ENCODE measurements at places on chromosomes 2 and 18. TPM values are rescaled to one million over a fixed set of nuclear protein-coding genes. Genes with fewer than 3 reads are reported as not detected.

Gene ANKRD12
- 57.5 TPM for total RNA-seq

Gene ALK
- not detected for total RNA-seq

Gene GAREM1
- not detected for total RNA-seq

Gene LAMA1
- total RNA-seq: not detected

DNA sequence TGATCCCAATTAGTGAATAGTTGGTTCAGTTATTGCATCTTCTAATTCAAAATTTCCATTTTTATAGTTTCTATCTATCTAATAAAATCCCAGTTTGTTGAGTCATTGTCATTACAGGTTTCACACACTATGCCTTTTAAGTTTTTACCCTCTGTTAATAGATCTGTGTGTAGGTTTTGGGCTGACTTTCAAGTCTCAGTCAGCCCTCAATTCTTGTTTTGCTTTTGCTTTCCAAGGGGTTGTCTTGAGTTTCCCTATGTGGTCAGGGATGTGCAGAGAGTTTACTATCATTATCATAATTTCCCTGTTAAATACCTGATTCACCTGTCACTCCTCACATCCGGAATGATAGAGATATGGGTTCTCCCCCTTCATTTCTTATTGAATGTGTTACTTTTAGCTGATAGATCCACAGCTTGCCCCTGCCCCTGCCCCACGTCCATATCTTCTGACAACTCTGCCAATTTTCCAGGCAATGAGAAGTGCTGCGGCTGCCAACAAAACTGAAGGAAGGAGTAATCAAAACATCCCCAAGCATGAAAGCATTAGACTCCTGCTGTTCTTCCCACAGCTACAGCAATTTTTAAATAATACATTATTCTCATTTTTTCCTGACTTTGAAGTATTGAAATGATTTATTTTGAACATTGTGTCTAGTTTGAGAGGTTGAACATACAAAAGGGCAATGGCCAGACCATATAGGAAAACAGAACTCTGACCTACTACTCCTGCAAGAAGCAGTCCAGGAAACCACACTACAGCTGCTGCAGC lies 1064.8 kb downstream of the SUCLG1 start:
- H3K27ac ChIP-seq: no peak overlapping the region
- no peak overlapping the region for H3K4me3 ChIP-seq
- H3K27me3 ChIP-seq: no peaks in the 10 kb centered on the region
- H3K4me1 ChIP-seq: no peaks in the 10 kb centered on the region

GRCh38 chr2:168371273-168372019 lies 84.6 kb upstream of the CERS6 start:
- DNase-seq: no peak
- H3K27ac ChIP-seq: no peak overlapping the region
- no peaks in the 10 kb centered on the region for H3K36me3 ChIP-seq

DNA sequence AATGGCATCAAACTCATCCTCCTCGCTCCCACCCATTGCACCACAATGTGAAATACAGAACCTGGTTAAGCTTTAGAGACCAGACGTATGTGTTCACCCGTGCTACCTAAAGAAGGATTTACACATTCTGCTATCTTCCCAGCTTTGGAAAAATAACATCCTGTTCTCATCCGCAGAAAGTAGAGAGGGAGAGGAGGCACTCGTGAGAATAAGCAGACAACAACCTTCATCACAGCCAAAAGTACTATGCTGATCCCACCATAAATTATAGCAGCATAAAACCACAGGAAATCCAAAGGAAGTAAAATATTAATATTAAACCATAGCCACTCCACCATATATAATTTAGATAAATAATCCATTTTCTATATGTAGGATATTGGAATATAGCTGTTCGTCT lies 111.7 kb upstream of the NRP2 start:
- no peak overlapping the region for H3K4me3 ChIP-seq
- H3K27ac ChIP-seq: no peak overlapping the region
- H3K36me3 ChIP-seq: no peaks in the 10 kb centered on the region
- no peaks in the 10 kb centered on the region for H3K4me1 ChIP-seq
- no peaks in the 10 kb centered on the region for H3K27me3 ChIP-seq

DNA sequence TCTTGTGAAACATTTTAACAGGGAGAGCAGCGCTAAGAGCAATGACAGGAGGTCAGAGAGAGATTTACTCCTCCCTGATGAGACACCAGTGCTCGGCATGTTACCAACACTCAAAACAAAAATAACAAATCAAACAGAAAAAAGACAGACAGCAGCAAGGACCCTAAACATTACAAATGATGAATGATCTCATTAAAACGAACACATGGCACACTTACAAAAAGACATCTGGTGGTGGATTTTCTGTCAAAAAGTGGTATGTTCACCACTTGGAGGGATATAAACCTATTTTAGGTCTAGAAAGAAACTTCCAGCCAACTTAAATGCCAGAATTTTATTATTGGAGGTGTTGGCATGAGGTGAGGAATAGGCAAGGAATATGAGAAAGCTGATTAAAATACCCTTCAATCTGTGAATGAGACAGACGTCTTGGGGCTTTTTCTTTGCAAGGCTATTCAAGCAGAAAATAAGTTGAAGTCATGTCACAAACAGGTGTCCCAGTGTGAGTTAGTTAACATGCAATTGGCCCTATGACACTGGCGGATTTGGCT lies 112.8 kb downstream of the PRELID3A start:
- no peak overlapping the region for H3K27ac ChIP-seq
- no peak for DNase-seq
- no peaks in the 10 kb centered on the region for H3K27me3 ChIP-seq

GRCh38 chr2:180146541-180146940 lies 139.4 kb upstream of the CWC22 start:
- no peaks in the 10 kb centered on the region for H3K4me1 ChIP-seq
- no peak for DNase-seq
- H3K27ac ChIP-seq: no peak overlapping the region
- H3K27me3 ChIP-seq: peaks cover 4% of the 10 kb centered on the region

GRCh38 chr2:61368687-61369665 lies 101.9 kb downstream of the USP34 start:
- no peaks in the 10 kb centered on the region for H3K27me3 ChIP-seq
- peaks cover 32% of the 10 kb centered on the region for H3K4me1 ChIP-seq
- peaks cover 42% of the 10 kb centered on the region for H3K36me3 ChIP-seq
- H3K4me3 ChIP-seq: no peak overlapping the region

DNA sequence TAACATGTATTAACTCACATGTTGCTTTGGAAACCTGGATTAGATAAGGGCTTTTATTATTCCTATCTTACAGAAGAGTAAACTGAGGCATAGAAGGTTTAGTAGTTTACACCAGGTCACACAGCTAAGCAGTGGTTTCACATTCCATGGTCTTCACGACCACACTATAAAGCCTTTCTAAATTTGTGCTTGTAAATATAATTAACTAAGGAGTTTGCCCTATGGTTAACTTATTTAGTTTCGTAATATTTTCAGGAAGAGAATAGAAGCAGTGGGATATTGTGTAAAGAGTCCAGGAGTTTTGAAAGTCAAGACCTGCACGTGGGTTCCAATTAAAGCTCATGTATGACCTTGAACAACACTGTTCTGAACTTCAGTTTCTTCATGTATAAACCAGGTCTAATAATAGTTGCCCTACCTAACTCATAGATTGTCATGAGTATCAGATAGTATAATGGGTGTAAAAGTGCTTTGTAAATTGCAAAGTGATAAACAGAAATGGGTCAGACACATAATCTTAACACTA lies 19.5 kb upstream of the SOS1 start:
- no peak overlapping the region for H3K4me3 ChIP-seq
- H3K36me3 ChIP-seq: no peaks in the 10 kb centered on the region
- peaks cover 36% of the 10 kb centered on the region for H3K4me1 ChIP-seq

GRCh38 chr2:206556357-206556949 lies 85.8 kb upstream of the FAM237A start:
- H3K27me3 ChIP-seq: no peaks in the 10 kb centered on the region
- H3K4me3 ChIP-seq: no peak overlapping the region
- H3K36me3 ChIP-seq: no peaks in the 10 kb centered on the region
- no peak overlapping the region for H3K27ac ChIP-seq

- no peak overlapping the region for H3K27ac ChIP-seq
- peaks cover 15% of the 10 kb centered on the region for H3K4me1 ChIP-seq
- no peak overlapping the region for H3K4me3 ChIP-seq
- no peak for DNase-seq
- no peaks in the 10 kb centered on the region for H3K36me3 ChIP-seq
Measured at GRCh38 chr2:9690252-9690651, 59.5 kb upstream of the YWHAQ start.

- no peak for DNase-seq
- H3K36me3 ChIP-seq: no peaks in the 10 kb centered on the region
- no peaks in the 10 kb centered on the region for H3K4me1 ChIP-seq
Measured at GRCh38 chr2:209413311-209414014, 10.4 kb upstream of the MAP2 start.

DNA sequence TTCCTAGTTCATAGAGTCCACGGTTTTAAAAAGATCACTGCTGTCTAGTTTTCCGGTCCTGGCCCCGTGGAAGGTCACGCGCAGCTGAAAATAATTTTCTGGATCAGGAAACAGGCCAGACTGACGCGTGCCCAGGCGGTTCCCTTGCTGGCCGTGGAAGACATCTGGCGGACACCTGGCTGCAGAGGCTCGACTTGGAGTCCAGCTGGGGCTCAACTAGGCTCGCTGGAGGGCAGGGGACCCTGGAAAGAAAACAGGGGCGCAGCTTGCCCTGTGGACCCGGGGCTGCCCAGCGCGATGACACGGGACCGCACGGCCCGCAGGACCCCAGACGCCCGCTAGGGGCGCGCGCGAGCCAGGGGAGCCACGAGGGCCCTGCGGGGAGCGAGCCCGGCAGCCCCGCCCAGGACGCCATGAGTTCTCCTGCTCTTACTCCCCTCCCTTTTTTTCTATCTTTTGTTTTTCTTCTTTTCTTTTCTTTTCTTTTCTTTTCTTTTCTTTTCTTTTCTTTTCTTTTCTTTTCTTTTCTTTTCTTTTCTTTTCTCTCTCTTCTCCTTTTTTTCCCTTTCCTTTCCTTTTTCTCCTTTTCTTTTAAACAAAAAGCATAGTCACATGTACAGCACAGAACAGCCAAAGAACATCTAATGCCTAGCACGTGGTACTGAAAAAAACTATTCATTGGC lies 43.2 kb upstream of the UBE2F start:
- H3K27ac ChIP-seq: no peak overlapping the region
- peak; percentile 89 for DNase-seq
- H3K36me3 ChIP-seq: no peaks in the 10 kb centered on the region
- H3K4me1 ChIP-seq: peaks cover 20% of the 10 kb centered on the region

DNA sequence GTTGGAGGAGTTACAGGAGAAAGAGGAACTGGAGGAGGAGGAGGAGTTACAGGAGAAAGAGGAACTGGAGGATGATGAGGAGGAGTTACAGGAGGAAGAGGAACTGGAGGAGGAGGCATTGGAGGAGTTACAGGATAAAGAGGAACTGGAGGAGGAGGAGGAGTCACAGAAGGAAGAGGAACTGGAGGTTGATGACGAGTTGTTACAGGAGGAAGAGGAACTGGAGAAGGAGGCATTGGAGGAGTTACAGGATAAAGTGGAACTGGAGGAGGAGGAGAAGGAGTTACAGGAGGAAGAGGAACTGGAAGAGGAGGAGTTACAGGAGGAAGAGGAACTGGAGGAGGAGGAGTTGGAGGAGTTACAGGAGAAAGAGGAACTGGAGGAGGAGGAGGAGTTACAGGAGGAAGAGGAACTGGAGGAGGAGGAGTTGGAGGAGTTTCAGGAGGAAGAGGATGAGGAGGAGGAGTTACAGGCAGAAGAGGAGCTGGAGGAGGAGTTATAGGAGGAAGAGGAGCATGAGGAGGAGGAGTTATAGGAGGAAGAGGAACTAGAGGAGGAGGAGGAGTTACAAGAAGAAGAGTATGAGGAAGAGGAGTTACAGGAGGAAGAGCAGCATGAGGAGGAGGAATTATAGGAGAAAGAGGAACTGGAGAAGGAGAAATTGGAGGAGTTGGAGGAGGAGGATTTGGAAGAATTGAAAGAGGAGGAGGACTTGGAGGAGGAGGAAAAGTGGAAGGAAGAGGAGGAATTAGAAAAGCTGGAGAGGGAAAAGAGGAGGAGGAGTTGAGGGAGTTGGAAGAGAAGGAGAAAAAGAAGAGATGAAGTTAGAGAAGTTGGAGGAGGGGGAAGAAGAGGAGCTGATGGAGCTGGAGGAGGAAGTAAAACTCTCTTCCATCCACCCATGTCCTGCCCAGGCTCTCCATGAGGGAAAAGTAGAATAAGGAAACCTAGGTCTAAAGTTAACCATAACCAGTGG lies 37.2 kb downstream of the CLASP1 start:
- peaks cover 15% of the 10 kb centered on the region for H3K4me1 ChIP-seq
- no peak overlapping the region for H3K27ac ChIP-seq
- H3K36me3 ChIP-seq: peaks cover 7% of the 10 kb centered on the region
- no peak for DNase-seq
- H3K27me3 ChIP-seq: no peaks in the 10 kb centered on the region
- no peak overlapping the region for H3K4me3 ChIP-seq

- peaks cover 15% of the 10 kb centered on the region for H3K4me1 ChIP-seq
- H3K36me3 ChIP-seq: peaks cover 39% of the 10 kb centered on the region
- no peak for DNase-seq
- no peaks in the 10 kb centered on the region for H3K27me3 ChIP-seq
Measured at GRCh38 chr2:88032070-88032702, 15.8 kb upstream of the RNU2-63P start.

DNA sequence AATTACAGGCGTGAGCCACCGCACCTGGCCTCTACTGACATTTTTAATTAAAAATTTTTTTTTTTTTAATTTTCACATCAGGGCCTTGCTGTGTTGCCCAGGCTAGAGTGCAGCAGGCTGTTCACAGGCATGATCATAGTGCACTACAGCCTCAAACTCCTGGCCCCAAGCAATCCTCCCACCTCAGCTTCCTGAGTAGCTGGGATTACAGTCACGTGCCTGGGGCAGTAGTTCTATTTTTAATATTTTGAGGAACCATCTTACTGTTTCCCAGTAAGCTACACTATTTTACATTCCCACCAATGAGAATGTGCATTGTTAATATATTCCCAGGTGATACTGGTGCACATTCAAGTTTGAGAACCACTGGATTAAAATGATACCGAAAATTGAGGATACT lies 92.7 kb downstream of the WDSUB1 start:
- no peaks in the 10 kb centered on the region for H3K4me1 ChIP-seq
- no peaks in the 10 kb centered on the region for H3K27me3 ChIP-seq
- H3K4me3 ChIP-seq: no peak overlapping the region
- DNase-seq: no peak

DNA sequence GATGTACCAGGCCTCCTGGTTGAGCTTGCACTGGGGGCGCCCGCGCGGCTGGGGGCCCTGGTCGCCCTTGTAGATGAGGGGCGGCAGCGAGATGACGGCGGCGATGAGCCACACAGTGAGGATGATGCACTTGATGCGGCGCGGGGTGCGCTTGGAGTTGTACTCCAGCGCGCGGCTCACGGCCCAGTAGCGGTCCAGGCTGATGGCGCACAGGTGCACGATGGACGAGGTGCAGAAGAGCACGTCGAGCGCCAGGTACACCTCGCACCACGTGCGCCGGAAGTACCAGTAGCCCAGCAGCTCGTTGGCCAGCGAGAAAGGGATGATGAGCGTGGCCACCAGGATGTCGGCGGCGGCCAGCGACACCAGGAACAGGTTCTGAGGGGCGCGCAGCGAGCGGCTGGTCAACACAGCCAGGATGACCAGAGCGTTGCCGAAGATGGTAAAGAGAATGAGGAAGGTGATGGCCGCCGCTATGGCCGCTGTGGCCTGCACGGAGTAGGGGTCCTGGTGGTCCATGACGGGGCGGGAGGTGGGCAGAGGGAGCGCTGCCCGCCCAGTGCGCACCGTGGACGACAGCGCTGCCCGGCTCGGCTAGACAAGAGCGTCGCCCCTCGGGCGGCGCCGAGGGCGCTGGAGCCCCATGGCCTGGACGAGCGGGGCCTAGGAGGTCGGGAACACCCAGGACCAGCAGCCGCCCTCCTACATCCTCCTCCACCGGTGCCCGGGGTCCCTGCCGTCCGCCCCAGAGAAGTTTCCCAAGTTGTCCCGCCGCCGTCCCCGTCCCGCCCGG lies 544 bp downstream of the ADRA2B start:
- peaks cover 26% of the 10 kb centered on the region for H3K27me3 ChIP-seq
- H3K27ac ChIP-seq: no peak overlapping the region
- H3K4me1 ChIP-seq: peaks cover 10% of the 10 kb centered on the region
- peak overlapping the region; percentile 66 for H3K4me3 ChIP-seq
- H3K36me3 ChIP-seq: no peaks in the 10 kb centered on the region
- DNase-seq: no peak

All from activated CD4-positive, alpha-beta T cell treated with anti-CD3 and anti-CD28 coated beads for 36 hours (primary cell).